ENCODE measurements at places on chromosomes 6 and 20.

DNA sequence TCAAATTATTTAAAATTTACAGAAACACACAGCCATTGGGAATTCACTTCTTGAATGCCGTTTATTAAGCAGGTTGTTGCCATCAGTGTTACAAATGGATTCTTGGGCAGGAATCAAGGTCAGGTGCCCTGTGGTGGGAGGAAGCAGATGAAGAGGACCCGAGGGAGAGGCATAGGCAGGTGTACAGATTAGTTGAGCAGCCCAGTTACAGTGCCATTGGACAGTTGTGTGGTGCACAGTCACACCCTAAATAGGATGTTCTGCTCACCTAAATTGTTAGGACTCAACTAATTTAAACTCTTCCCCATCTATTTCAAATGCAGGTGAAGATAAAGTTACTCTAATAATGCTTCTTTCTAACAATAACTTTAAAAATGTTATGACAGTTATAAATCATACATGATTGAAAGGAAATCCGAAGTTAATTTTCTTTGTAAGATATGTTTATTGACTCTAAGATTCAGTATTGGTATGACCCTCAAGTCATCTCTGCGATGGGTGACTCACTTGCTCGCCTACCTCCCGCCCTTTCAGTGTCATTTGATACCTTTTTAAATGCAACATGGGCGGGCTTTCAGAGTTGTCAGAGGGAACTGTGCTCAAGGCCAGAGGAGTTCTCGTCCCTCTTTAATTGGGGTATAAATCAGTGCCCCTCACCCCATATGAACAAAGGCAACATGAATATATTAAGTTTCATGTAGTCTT, 35.1 kb downstream of the DSE start:
- no peak for DNase-seq

DNA sequence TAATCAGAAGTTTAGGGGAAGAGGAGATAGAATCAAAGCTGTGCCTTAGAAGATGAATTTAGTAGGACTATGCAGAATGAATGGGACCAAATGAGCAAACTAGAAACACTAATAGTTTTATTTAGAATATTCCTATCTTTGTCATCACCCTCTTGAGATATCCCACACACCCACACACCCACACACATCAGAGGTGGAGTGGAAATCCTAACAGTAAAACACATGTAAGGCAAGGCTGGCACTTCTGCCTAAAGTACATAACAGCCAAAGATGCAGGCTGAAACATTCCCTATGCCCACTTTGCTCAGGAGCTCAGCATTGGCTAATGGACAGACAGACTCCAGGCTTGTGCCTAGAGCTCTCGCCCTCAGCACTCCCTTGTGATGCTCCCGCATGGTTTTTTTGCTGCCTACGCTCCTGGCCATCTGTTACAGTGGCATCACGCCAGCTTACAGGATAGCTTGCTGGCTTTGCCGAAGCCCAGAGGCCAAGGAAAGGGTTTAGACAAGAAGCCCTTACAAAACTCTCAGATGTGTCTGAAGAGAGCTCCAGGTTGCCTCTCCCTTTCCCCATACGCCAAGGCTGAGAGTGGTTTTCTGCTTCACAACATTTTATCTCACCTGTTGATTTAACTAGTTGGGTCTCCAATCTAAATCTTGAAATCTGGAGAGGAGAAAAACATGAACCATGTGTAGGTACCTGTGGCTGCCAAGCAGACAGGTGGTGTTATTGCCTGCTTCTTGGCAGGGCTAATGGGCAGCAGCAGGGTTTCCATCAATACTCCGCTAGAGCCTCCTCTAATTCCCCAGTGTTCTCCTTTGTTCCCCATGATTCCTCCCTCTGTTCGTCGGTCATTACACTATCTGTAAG, 282.6 kb upstream of the ID4 start:
- DNase-seq: no peak

DNA sequence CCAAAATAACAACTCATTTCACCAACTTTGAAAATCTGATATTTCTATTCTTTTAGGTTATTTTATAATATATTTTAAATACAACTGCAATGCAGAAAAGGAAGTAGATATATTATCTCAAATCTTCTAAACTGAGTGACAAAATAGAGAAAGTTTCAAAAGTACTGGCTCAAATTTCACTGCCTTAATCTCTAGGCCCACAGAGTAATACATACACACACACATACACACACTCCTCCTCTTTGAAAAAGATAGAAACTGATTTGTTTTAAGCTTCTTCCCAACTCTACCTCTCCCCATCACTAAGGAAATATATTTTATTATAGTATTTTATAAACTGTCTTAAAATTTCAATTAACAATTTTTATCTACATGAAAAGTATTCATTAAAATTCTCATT, 36.2 kb downstream of the ARHGAP18 start:
- no peak for DNase-seq

- DNase-seq: no peak
Observed at GRCh38 chr6:6397842-6398241, 77.4 kb upstream of the F13A1 start.

DNA sequence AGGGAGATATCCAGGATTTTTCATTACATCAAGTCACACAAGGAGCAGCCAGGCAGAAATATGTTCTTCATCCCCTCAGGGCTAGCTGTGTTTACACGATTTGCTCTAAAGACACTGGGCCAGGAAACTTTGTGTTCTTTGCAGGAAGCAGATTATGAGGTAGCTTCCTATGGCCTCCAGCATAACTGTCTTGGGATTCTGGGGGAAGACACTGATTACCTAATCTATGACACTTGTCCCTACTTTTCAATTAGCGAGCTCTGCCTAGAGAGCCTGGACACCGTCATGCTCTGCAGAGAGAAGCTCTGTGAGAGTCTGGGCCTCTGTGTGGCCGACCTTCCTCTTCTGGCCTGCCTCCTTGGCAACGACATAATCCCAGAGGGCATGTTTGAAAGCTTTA, 11.2 kb downstream of the FAM120B start:
- DNase-seq: no peak

GRCh38 chr6:31624070-31624469, 3.6 kb downstream of the PRRC2A start:
- no peak for DNase-seq

GRCh38 chr20:64033981-64034493, 1.9 kb upstream of the C20orf204 start:
- DNase-seq: no peak

DNA sequence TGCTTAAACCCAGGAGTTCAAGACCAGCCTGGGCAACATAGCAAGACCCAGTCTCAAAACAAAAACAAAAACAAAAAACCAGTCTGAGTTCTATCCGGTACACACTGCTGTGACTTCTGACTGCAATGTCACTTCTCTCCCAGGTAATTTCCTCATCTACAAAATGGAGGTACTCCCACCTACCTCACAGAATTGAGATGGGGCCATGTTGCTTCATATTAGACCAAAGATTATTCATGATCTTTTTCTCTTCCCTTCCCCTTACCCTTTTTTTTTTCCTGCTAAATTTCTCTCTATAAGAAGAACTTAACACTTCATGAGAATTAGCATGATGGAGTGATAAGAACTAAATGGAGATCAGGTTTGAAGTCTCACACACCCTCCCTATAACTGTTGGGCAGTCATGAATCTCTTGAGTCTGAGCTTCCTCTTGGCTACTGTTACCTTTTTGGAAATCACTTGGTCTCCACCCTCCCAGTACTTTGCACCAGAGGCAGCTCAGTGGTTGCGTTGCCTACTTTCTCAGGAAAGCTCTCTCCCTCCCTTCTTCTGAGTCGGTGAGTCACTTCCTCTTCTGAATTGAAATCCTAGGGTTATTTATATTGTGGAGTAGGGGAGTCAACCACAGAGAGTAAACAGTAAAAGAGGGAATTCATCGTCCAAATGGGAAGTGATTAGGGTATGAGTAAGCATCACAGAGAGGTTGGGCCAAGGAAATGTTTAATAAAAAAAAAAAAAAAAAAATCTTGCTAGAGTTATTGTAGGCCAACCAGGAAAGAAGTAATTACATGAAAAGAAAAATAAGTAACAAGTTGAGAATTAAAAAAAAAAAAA, 59.9 kb upstream of the MAP7 start:
- DNase-seq: no peak

- DNase-seq: no peak
Observed at GRCh38 chr20:10316582-10316981, 98.0 kb downstream of the SNAP25 start.

DNA sequence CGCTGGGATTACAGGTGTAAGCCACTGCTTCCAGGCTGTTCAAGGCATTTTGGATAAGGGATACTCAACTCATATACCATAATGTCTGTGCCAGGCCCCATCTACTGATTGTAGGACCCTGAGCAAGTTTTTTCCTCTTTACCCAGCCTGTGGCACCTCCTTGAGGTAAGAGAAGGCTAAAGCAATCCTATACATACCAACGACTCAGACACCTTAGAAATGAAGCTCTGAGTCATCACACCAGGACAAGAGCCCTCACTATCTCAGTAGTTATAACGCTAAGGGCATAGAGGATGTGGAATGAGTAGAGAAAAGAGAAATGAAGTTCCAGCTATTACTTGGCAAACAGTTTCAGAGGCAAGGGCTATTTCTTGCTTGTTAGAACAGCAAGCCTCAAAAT, 16.9 kb downstream of the NDRG3 start:
- DNase-seq: no peak

GRCh38 chr6:53066874-53067706, 1.9 kb downstream of the FBXO9 start:
- no peak for DNase-seq

GRCh38 chr20:4297127-4297826, 281.9 kb upstream of the RNF24 start:
- no peak for DNase-seq

Data from activated CD4-positive, alpha-beta T cell treated with anti-CD3 and anti-CD28 coated beads for 1 hour (primary cell).